ENCODE measurements at places on chromosomes 16 and 17. TPM values are rescaled to one million over a fixed set of nuclear protein-coding genes. Genes with fewer than 3 reads are reported as not detected.

RPS15A gene
- total RNA-seq, result 1,635 TPM

GRIN2C gene
- total RNA-seq, result not detected

SLC6A4 gene
- total RNA-seq, result 0.58 TPM

DBNDD1 gene
- 0.20 TPM for total RNA-seq

GRCh38 chr17:39722965-39723848, 7.1 kb downstream of the MIEN1 start:
- no peaks in the 10 kb centered on the region for H3K4me1 ChIP-seq
- H3K27ac ChIP-seq, result no peak overlapping the region
- DNase-seq, result no peak
- peaks cover 27% of the 10 kb centered on the region for H3K36me3 ChIP-seq
- H3K4me3 ChIP-seq, result no peak overlapping the region
- H3K27me3 ChIP-seq, result no peaks in the 10 kb centered on the region

DNA sequence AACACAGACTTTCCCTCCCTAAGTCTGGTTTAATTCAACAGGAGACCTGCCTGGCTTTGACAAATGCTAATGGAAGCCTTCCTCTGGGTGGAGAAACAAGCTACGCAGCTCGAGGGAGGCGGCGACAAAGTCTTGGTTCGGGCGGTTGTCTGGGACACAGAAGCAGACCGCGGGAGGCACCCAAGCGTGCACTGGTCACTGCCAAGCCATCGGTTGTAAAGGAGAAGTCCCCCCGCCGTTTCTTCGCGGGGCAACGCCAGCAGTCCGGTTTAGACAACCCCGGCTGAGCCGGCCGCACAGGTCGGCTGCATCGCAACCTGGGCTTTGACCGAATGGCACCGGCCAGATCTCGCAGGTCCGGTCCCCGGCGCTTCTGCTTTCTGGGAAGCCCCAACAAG, 586 bp downstream of the GLYR1 start:
- peak; percentile 46 for DNase-seq
- H3K27me3 ChIP-seq, result no peaks in the 10 kb centered on the region
- H3K4me3 ChIP-seq, result peak overlapping the region; percentile 76
- H3K36me3 ChIP-seq, result peaks cover 22% of the 10 kb centered on the region
- peak overlapping the region; percentile 96 for H3K27ac ChIP-seq

DNA sequence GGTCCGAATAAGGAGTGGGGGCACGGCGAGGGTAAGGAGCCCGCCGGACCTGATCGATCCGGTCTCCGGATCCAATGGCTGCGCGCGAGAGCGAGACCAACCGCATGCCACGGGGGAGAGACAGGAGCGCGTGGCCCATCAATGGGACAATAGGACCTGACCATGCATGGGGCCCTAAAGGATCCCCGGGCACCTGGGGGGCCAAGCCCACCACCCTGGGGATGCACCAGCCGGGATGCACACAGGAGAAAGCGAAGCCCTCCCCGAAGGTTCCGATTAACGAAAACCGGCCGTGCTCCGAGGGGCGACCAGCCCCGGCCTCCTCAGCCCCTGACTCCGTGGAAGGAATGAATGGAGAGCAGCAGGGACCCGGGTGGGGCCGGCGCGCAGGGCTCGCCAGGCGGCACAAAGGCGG, 525 bp downstream of the JPT1 start:
- no peak overlapping the region for H3K27ac ChIP-seq
- peaks cover 21% of the 10 kb centered on the region for H3K4me1 ChIP-seq
- peak; percentile 24 for DNase-seq
- peak overlapping the region; percentile 90 for H3K4me3 ChIP-seq

DNA sequence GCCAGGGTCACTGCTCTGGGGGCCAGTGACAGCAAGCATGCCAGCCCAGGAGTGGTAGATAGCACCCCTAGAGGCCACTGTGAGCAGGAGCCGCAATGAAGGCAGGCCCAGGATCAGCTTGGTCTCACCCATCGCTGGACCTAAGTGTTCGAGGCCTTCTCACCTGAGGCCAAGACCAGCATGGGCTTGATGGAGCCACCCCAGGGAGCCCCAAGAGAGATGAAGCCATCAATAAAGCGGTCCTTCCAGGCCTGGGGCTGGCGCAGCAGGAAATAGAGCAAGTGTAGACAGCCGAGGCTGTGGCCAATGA, 1.8 kb downstream of the LCAT start:
- H3K4me1 ChIP-seq, result peaks cover 37% of the 10 kb centered on the region
- H3K4me3 ChIP-seq, result no peak overlapping the region
- H3K27me3 ChIP-seq, result no peaks in the 10 kb centered on the region
- H3K27ac ChIP-seq, result no peak overlapping the region
- H3K36me3 ChIP-seq, result peaks cover 17% of the 10 kb centered on the region
- DNase-seq, result peak; percentile 60

DNA sequence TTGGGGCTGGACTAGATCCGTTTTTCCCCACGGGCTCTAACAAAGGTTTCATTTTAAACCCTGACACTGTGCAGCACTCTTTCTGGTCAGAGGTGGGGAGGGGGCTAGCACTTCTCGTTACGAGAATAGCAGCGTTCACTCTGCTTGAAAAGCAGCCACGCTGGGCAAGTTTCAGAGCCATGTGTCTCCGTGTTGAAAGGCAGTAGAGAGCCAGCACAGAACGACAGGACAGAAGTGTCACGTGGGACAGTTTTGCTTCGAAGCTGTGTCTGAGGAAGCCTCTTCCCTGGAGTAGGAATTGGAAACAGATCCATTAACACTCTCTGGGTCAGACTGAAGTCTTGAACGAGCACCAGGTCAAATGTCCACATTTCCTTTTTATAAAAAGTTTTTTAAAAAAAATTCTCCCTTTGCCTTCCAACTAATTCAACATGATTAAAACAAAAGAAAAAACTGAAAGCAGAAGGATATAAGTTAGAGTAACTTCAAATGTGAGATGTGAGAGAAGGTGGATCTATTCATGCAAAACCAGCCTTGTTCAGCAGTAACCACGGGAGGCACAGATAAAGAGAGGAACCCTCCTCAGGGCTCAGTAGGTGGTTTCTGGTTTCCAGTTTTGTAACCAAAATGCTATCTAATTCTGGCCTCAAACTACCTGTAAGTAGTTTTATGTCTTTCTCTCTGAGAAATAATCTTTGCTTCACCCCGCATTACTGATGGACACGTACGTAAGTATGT, 65.0 kb downstream of the SMG6 start:
- H3K4me3 ChIP-seq, result no peak overlapping the region
- H3K27ac ChIP-seq, result no peak overlapping the region
- no peak for DNase-seq
- H3K4me1 ChIP-seq, result no peaks in the 10 kb centered on the region
- H3K27me3 ChIP-seq, result no peaks in the 10 kb centered on the region
- H3K36me3 ChIP-seq, result peaks cover 27% of the 10 kb centered on the region

DNA sequence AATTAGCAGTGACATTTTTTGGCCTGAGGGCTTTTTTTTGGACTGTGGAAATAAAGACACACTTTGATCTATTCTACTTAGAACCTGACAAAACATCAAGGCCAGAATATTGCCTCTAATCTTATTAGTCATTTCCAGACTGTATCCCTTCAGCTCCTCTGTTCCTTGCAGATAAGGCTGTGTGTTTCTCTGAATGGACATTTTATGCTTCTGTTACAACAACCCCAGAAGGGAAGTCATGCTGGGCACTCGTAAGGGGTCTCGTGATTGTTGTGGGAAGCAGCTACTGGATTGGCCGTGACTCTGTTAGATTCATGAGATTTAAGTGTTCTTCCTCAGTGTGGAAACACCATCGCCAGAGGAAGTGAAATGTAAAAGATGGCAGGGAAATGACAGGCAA, 31.6 kb upstream of the HS3ST2 start:
- no peak overlapping the region for H3K27ac ChIP-seq
- H3K27me3 ChIP-seq, result no peaks in the 10 kb centered on the region
- DNase-seq, result no peak
- H3K4me3 ChIP-seq, result no peak overlapping the region
- no peaks in the 10 kb centered on the region for H3K4me1 ChIP-seq

DNA sequence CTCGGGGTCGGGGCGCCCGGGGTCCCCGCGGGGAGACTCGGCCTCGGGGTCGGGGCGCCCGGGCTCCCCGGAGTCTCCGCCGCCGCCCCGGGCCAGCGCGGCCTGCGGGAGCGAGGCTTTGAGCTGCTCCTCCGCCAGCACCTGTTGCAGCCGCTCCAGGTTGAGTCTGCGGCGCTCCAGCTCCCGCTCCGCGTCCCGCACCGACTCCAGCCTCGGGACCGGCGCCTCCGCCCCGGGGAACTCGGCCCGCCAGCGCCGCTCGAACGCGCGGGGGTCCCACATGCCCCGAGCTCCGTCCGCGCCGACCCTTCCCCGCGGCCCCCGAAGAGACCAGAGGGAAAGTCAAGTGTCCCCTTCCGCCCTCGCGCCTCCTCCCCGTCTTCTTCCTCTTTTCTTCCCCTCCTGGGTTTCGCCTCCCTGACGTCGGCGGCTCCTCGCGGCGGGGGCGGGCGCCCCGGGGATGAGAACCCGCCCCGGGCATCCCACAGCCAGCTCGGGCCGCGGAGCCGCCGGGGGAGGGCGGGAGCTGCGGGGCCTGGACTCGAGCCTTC, 40.8 kb upstream of the BHLHA9 start:
- H3K27me3 ChIP-seq, result peaks cover 13% of the 10 kb centered on the region
- H3K27ac ChIP-seq, result no peak overlapping the region
- DNase-seq, result peak; percentile 44
- peaks cover 30% of the 10 kb centered on the region for H3K4me1 ChIP-seq
- peak overlapping the region; percentile 28 for H3K4me3 ChIP-seq

DNA sequence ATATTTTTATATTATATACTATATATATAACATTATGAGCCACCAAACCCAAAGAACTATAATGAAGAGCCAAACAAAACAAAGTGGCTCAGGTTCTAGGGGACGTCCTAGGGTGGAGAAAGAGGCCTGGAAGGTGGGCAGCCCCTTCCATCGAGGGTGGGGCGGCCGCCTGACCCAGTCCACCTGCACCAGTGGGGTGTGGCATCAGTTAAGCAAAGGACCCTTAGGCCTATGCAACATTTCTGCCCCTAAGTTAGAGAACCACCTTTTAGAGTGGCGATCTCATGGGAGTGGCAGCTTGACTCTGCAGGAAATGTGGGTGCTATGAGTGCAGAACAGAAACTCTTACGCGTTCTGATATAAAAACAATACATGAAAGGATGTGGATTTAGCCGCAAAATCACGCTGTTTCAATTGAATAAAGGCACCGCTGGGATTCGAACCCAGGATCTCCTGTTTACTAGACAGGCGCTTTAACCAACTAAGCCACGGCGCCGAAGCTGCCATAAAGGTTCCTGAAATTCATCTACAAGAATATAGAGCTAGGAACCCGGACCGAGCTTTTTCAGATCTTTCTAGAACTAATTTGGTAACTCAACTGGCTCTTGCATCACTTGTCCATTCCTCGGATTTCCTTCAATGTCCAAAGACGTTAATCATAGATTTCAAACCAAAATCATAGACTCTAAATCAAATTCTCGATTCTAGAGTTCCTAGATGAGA, 15.6 kb upstream of the AURKB start:
- peak; percentile 44 for DNase-seq
- H3K4me3 ChIP-seq, result no peak overlapping the region
- no peaks in the 10 kb centered on the region for H3K27me3 ChIP-seq
- H3K36me3 ChIP-seq, result peaks cover 40% of the 10 kb centered on the region
- H3K4me1 ChIP-seq, result peaks cover 40% of the 10 kb centered on the region

GRCh38 chr16:66081775-66082366, 284.6 kb upstream of the CDH5 start:
- no peaks in the 10 kb centered on the region for H3K4me1 ChIP-seq
- no peaks in the 10 kb centered on the region for H3K36me3 ChIP-seq
- H3K4me3 ChIP-seq, result no peak overlapping the region
- H3K27ac ChIP-seq, result no peak overlapping the region

DNA sequence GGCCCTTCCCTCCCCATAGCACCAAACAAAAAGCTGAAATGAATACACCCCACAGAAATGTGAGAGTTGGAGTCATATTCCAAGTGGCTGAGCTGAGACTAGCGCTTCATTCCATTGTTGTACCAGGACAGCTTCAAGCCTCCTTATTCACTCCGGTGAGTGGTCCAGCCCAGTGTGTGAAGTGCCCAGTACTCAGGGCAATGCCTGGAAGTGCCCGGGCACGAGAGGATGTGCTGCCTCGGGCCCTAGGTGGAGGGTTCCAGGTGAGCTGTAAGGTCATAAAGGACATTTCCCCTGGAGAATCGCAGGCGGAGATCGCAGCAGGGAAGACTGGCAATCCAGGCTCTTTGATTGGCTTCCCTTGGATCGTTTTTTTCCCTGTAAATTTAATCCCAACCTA, 5.4 kb upstream of the CYLD start:
- DNase-seq, result no peak
- H3K4me3 ChIP-seq, result no peak overlapping the region
- H3K27me3 ChIP-seq, result no peaks in the 10 kb centered on the region
- peaks cover 6% of the 10 kb centered on the region for H3K4me1 ChIP-seq
- H3K36me3 ChIP-seq, result no peaks in the 10 kb centered on the region

DNA sequence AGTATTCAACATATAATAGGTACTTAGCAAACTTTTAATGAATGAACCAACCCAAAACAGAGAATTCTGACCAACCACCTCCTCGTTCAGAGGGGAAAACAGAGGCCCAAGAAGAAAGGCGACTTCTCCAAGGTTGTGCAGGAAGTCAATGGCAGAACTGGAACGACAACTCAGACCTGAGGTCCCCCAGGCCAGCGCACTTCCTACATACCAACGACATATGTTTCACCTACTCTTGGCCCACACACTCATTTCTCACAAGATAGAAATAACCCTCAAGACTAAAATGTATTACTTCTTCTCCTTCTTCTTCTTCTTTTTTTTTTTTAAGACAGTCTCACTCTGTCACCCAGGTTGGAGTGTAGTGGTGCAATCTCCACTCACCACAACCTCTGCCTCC, 14.4 kb downstream of the CHCT1 start:
- H3K27me3 ChIP-seq, result no peaks in the 10 kb centered on the region
- no peaks in the 10 kb centered on the region for H3K4me1 ChIP-seq
- no peak overlapping the region for H3K27ac ChIP-seq
- H3K36me3 ChIP-seq, result no peaks in the 10 kb centered on the region
- DNase-seq, result no peak

DNA sequence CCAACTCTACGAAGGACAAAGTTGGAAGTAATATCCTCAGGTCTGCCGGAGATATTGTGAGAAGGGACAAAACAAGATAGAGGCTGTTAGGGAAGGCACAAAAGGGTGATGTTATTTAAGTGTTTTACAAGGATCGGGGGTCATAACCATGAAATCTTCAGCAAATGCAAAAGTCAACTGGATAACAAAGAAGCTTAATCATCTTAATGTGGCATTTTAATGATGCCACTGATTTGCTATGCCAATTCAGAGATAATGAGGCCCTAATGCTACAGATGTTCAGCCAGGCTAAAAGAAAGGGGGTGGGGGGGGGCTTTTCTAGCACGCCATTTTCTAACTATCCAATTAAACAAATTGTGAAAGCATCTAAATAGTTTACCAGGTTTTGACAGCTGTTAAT, 63.1 kb downstream of the IKZF3 start:
- peak overlapping the region; percentile 20 for H3K27ac ChIP-seq
- H3K4me1 ChIP-seq, result no peaks in the 10 kb centered on the region
- no peaks in the 10 kb centered on the region for H3K27me3 ChIP-seq

DNA sequence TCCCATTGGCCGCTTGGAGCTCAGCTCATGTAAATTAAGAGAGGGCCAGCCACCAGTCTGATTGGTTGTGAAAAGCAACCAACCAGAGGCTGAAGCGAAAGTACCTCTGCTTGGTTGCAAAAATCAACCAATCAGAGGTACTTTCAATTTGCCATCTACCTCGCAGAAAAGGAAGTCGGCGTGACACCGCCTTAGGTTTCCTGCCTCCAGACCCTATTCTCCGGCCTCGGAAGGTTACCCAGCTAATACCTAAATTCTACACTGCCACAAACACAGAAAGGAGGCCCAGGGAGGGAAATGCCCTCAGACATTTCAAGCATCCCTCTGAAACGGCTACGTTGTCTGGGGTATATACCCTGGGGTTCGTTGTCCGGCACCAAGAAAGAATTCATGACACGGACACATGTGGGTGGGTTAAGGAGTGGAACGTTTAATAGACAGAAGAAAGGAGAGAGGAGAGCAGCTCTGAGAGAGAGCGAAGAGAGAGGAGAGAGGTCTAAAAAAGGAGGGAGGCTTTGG, 481.3 kb downstream of the TMEM114 start:
- H3K27ac ChIP-seq, result no peak overlapping the region
- no peaks in the 10 kb centered on the region for H3K36me3 ChIP-seq
- H3K4me3 ChIP-seq, result no peak overlapping the region
